ENCODE measurements at places on chromosomes 6 and 20.

- DNase-seq, result no peak
Observed at GRCh38 chr20:46931699-46932098, 37.1 kb downstream of the EYA2 start.

GRCh38 chr6:157570104-157570503, 189.1 kb downstream of the ZDHHC14 start:
- DNase-seq, result no peak

- no peak for DNase-seq
Observed at GRCh38 chr20:21396599-21397340, 556 bp downstream of the NKX2-4 start.

GRCh38 chr6:119974430-119975159, 625.0 kb upstream of the MAN1A1 start:
- DNase-seq, result no peak

- DNase-seq, result no peak
Observed at GRCh38 chr6:7421066-7421465, 31.5 kb downstream of the RIOK1 start.

- no peak for DNase-seq
Observed at GRCh38 chr20:9927224-9927623, 88.3 kb upstream of the PAK5 start.

- DNase-seq, result no peak
Observed at GRCh38 chr6:141675957-141676356, 456.8 kb upstream of the GJE1 start.

DNA sequence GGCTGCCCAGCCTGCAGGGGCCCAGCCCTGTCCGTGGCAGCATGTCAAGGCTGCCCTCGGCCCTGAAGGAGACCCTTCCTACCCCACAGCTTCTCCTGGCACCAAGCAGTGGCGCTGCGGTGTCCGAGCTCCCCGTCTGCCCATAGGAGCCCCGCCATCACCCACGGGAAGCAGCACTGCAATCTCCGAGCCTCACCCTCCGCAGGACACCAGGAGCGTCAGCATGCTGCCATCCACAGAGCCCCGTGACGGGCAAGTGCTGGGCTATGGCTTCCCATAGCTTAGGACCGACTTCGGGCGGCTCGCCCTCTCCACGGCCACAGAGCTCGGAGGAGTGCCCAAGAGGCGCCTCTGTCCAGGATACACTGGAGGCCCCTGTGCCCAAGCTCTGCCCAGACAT, 25.1 kb downstream of the YTHDF1 start:
- no peak for DNase-seq
